ENCODE measurements at places on chromosomes 3 and 15. TPM values are rescaled to one million over a fixed set of nuclear protein-coding genes. Genes with fewer than 3 reads are reported as not detected.

Gene CTXN2
- total RNA-seq = 0.02 TPM

Gene KCNH8
- total RNA-seq = not detected

Gene LRTM1
- not detected for total RNA-seq

Gene LIPH
- 7.2 TPM for total RNA-seq

Gene RNU5B-1
- total RNA-seq = not detected

Gene ARHGEF26
- 7.8 TPM for total RNA-seq

Gene PTH1R
- 0.28 TPM for total RNA-seq

Gene USP8
- 48.9 TPM for total RNA-seq

Gene SPRED1
- total RNA-seq = 9.9 TPM

Gene LRRIQ4
- total RNA-seq = not detected

Gene DAPK2
- 2.3 TPM for total RNA-seq

Gene NEK10
- 1.8 TPM for total RNA-seq

Gene TTLL13
- 0.16 TPM for total RNA-seq

Gene DNASE1L3
- 0.11 TPM for total RNA-seq

Measured in A549 treated with DMSO at 1 μM for 4 hours (cell line).